CD4-positive, alpha-beta T cell treated with Interferon alpha-2 for 1 hour (primary cell): ENCODE measurements at places on chromosomes 2 and 18.

DNA sequence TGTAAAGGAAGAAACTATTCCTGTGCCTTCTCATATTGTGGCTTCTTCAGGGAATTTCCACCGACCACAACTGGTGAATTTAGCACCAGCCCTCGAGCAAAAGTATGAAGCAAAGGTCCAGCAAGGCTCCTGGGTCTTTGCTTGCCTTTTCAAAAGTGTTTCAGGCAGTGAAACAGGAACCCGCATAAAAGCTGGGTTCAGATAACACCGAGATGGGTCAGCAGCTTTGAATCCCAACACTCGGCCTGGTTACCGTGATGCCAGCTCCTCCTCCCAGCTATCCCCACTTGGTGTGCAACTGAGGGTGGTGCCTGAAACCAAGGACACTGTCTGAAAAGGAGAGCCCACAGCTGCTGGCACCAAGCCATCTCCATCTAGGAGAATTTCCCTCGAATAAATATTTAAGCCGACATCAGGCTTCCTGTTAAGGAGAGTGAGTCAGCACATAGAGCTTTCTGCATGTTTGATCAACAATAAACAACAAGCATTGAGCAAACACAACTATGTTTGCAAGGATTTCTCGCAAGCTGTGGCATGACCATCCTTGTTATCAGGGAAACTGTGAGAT is 69.5 kb downstream of the ANTXR1 start:
- no peak for DNase-seq

DNA sequence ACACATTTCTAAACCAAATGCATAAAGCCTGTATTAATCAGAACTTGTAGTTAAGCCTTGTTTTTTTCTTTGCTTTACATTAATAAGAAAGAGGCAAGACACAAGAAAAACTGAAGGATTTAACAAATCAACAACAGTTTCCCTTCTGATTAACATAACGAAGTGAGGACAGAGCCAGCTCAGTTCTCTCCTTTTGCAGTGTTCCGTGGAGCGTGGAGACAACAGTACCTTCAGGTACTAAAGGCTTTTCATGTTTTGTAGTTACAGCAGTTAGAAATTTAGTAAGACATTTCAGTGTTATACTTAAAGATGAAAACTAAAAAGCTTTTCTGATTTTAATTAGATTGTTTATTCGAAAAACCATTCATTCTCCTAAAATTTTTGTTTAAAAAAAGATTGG is 115.2 kb downstream of the FMNL2 start:
- no peak for DNase-seq

GRCh38 chr2:167790781-167791450 is 456.5 kb downstream of the STK39 start:
- no peak for DNase-seq

GRCh38 chr2:230447455-230448451 is 31.8 kb downstream of the SP100 start:
- peak; percentile 67 for DNase-seq

GRCh38 chr2:101718993-101719571 is 21.6 kb downstream of the MAP4K4 start:
- DNase-seq, result no peak

DNA sequence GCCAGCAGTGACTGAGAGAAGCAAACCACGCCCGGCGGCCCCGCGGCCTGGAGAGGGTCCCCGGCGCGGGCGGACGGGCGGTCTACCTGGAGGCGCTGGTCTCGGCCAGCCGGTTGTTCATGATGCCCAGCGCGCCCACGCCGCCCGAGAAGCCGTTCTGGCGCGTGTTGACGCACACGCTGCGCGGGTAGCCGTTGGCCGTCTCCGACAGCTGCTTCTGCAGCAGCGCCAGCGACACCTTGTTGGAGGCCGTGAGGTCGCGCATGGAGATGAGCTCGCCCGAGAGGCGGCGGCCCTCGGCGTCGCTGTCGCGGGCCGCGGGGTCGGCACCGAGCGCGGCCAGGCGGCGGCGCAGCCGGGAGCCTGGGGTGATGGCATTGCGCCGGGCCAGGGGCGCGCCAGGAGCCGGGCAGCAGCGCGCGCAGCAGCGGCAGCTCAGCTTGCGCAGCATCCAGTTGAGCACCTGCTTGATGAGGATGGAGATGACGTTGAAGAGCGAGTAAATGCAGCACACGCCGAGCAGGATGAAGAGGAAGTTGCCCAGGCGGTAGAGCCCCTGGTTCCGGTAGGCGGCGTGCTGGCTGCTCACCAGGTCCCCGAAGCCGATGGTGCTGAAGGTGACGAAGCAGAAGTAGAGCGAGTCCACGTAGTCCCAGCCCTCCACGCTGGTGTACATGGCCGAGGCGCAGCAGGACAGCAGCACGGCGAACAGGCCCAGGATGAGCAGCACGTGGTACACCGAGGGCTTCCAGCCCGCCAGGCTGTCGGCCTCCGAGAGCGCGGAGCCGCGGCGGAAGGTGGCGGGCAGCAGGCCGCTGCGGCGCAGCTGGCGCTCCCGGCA is 118.1 kb downstream of the MSH2 start:
- peak; percentile 80 for DNase-seq

- no peak for DNase-seq
Observed at GRCh38 chr2:70711191-70711590, 56.8 kb downstream of the ADD2 start.

- DNase-seq, result no peak
Observed at GRCh38 chr2:121030523-121030922, 254.5 kb downstream of the TFCP2L1 start.

DNA sequence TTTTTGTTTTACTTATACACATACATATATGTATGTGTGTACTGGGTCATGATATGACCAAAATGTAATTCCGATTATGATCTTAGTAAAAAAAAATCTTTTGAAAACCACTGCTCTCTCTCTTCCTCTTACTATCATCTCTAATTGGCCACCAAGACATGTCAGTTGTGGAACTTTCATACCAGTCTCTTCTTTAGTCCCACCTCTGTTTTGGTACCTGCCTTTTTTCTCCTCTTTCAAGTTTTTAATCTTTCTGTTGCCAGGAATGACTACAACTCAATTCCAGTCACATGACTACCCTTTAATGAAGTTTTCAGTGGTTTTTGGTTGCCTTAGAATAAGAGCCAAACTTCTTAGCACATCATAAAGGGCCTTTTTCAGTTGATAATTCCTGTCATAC is 17.1 kb downstream of the RBM44 start:
- DNase-seq, result no peak

DNA sequence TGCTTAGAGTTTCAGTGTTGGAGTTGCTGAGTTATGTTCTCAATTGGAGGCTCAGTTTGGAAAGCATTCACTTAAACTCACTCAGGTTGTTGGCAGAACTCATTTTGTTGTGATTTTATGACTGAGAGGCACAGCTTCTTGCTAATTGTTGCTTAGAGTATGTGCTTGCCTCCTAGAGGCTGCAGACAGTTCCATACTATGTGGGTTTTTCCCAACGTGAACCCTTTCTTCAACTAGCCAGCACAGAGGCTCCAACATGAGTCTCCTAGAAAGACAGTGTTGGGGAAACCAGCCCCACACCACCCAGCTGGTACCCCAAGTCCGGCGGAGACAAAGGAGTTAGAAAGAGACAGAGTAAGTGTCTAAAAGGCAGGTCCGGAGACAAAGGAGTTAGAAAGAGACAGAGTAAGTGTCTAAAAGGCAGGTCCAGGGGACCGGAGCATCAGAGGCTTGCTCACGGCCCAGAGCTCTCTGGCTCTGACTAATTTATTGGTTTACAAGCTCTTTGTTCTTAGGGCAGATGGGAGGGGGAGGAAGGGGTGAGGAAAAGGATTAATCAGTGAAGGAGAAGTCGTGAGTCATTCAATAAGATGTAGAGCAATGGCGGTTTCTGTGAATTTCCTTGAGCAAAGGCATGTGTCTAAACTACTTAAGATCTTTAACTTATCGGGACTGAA is 999.7 kb upstream of the LRRTM1 start:
- DNase-seq, result no peak

GRCh38 chr2:236216711-236217110 is 47.5 kb downstream of the ASB18 start:
- DNase-seq, result no peak

DNA sequence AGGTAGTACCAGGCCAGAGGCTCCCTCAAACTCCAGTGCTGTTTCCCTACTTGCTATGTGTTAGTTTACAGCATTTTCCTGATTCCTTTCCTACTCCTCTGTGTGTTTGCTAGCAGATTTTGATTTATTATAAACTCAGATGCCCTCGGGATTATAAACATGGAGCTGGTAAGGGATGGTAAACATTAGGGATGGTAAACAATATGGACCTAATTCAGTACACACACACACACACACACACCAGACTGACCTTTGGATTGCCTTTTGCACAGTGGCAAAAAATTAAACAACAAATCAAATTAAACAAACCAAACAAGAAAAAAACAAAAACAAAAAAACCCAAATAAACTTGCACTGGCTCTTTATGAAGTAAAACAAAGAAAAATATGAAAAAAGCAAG is 55.4 kb upstream of the ACVR1 start:
- DNase-seq, result no peak

DNA sequence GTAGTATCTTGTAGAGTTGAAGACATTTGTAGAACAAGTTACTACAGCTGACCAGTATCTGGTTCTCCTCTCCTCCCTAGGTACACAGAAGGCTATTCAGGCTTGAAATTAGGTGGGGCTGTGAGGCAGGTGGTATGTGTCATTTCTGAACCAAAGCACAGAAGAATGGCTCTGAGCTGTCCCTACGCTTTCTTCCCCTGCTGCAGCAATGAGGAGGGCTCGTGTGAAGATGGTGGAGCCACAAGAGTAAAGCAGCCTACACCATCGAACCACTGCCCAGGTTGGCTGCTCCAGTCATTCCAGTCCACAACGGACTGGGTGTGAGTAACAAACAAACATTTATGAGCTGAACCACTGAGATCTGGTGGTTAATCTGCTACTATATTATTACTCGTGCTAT is 148.9 kb downstream of the DTNB start:
- no peak for DNase-seq

DNA sequence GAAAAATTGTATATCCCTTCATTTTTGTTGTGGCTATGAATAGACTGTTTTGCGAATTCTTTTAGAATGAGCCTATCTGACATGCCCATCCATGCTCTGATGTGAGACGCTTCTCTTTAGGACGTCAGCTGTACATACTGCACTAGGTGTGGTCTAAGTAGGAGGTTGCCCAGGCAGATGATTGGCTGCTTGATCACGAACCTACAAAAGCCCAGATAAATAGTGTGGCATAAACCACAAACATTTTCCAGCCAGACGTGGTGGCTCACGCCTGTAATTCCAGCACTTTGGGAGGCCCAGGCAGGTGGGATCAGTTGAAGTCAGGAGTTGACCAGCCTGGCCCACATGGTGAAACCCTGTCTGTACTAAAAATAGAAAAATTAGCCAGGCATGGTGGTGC is 251.8 kb downstream of the AGAP1 start:
- DNase-seq, result no peak

DNA sequence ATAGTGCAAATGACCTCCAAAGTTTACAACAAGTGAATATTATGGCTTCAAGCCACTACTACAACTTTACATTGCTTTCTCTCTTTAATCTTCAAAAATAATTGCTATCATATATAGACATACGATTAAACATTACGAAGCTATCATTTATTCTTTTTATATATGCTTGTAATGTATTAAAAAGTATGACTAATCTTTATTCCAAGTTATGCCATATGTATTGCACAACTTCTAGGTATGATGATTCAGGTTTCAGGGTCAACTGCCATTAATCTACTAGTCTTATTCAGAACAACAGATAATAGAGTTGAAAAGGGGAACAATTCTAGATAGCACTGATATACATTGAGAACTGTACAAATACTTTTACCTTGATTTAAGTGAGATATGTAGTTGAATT is 506.2 kb upstream of the TMEFF2 start:
- no peak for DNase-seq

DNA sequence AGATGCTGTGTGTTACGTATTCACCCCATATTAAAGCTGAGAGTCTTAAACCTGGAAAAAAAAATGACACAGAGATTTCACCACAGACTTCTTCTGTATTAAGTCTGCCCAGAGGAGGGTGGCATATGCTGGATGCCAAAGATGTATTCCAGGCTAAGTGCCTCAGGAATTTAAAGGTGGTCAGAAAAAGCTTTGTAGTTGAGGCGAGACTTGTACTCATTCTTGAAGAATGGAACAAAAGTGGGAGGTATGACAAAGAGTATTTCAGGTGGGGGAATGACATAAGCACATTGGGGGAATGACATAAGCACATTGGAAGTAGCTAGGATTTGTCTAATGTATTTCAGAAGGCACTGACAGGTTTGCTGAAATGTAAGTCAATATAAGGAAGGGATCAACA is 98.6 kb downstream of the BABAM2 start:
- no peak for DNase-seq

DNA sequence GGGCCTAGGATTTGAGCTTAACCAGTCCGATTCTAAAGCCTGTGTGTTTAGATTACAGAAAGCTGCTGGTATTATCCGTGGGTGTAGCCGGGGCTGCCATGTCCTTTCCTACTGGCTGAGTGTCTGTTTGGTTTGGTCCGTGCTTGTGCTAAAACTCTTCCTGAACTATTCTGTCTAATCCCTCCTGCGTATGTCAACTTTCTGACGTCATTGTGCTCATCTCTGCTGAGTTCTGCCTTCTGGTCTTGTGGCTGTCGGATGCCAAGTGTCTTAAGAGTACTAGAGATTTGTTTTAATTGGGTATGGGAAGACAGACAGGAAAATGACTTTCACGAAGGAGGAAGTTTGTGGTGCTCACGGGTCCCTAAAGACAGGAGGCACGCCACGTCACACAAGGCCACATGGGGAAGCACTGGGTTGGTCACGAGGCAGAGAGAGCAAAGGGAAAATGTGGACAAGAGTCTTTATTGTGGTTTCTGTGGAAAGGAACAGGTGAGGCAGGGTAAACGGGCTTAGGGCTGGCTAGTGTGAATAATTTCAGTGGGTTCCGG is 31.8 kb upstream of the NTSR2 start:
- DNase-seq, result peak; percentile 72

DNA sequence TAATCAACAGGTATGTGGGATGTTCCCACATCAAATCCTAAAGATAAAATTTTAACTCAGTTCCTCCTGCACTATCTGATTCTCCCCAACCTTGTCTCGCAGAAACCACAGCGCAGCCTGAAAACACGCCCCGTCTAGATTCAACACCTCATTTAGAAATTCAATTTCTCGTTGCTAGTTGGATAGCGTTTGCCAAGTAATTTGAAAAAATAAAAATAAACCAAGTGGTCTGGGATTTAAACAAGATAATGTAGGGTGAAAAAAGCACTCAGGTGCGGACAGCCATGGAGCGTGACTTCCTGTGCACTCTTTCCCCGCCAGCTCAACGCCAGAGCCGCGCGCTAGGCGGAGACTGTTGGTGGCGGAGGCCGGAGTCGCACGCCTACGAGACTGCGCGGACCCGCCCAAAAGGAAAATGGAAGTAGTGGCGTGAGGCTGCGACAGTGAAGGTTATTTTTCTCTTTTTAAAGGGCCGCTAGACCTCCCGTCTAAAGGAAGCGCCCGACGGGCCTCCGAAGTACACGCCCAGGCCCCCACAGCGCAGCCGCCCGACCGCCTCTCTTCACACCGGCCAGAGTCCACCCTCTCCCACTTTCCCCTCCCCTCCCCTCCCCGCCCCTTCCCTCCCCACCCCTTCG is 615 bp upstream of the CCNT2 start:
- DNase-seq, result peak; percentile 90

- no peak for DNase-seq
Observed at GRCh38 chr2:219384859-219385258, 2.9 kb downstream of the DNPEP start.
